ENCODE measurements at places on chromosomes 5 and 9. TPM values are rescaled to one million over a fixed set of nuclear protein-coding genes. Genes with fewer than 3 reads are reported as not detected.
A peak's percentile ranks its signal among the peaks of the same experiment; 100 is the strongest.

DNA sequence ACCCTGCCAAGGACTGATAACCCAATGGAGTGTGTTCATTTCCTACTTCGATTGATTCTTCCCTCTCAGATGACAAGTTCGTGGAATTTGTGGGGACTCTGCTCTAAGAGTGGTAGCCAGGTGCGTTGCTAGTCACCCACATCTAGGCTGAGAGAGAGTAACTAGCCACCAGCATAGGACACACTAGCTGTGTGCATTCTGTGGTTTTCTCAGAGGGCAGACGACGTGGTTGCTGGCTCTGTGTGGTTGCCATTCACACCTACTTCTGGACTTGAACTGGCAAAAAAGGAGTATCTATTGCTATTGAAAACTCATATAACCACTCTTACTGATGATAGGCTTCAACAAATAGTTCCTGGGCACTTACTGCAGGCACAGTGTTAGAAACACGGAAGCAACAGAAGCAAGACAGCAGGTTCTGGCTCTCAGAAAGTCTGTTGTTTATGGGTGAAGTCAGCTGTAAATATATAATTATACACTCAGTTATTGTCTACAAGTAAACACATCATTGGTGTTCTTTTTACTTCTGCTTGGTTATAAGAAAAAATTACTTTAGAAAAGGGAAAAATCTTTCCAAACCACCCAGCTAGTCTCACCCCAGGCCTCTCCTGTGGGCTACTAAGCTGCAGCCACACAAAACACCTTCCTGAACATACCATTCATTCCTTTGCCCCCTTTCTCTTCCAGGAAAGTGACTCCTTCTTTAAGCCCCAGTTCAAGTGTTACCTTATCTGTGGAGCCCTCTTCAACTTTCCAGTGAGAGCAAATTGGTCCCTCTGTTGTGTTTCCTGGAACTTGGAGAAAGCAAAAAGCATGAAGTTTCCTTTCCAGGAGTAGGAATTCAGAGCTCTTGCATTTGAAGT lies 151.1 kb upstream of the HAPLN1 start:
- H3K27me3 ChIP-seq = no peaks in the 10 kb centered on the region
- no peaks in the 10 kb centered on the region for H3K36me3 ChIP-seq
- H3K4me1 ChIP-seq = no peaks in the 10 kb centered on the region

TAF1L gene
- not detected for total RNA-seq

TTC33 gene
- 19.9 TPM for total RNA-seq

- DNase-seq = no peak
- H3K27ac ChIP-seq = no peak overlapping the region
- H3K27me3 ChIP-seq = no peaks in the 10 kb centered on the region
- H3K36me3 ChIP-seq = peaks cover 48% of the 10 kb centered on the region
- peaks cover 76% of the 10 kb centered on the region for H3K4me1 ChIP-seq
- H3K4me3 ChIP-seq = no peak overlapping the region
Observed at GRCh38 chr5:56822981-56823380, 7.6 kb downstream of the MAP3K1 start.

- peaks cover 70% of the 10 kb centered on the region for H3K36me3 ChIP-seq
- H3K27me3 ChIP-seq = no peaks in the 10 kb centered on the region
- DNase-seq = peak; percentile 72
- H3K4me1 ChIP-seq = peaks cover 22% of the 10 kb centered on the region
Observed at GRCh38 chr9:130701059-130702022, 7.8 kb downstream of the EXOSC2 start.

GRCh38 chr5:126236994-126237393 lies 186.2 kb upstream of the GRAMD2B start:
- no peaks in the 10 kb centered on the region for H3K4me1 ChIP-seq
- no peaks in the 10 kb centered on the region for H3K27me3 ChIP-seq
- no peak overlapping the region for H3K27ac ChIP-seq
- H3K36me3 ChIP-seq = no peaks in the 10 kb centered on the region

GRCh38 chr5:59521476-59521875 lies 372.1 kb downstream of the PDE4D start:
- no peak overlapping the region for H3K27ac ChIP-seq
- no peaks in the 10 kb centered on the region for H3K36me3 ChIP-seq
- H3K4me1 ChIP-seq = no peaks in the 10 kb centered on the region
- DNase-seq = no peak
- no peak overlapping the region for H3K4me3 ChIP-seq

DNA sequence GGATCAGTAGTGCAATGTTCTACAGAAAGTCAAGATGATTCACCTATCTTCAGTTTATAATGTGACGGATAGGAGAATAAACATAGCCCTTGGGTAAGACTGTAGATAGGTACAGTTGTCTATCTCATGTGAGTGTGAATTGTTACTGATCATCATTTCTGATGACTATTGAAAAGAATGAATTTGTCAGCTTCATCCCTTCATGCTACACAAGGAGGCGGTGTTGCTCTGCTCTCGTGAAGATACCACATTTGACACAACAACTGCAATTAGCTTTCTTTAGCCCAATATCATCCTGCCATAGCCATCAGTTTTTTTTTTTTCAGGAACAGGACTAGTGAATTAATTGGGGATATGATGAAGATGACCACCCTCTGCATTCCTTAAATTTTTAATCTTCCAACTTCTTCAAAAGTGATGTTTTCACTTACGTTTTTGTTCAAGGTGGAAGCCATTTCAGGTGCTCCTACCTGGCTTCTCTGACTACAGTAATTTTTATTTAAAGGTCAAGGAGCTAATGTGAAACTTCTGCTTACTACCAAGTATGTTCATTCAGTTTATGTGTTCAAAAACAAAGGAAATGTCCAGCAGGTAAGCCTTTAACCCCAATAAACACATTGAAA lies 152.9 kb upstream of the MOCS2 start:
- peaks cover 13% of the 10 kb centered on the region for H3K27me3 ChIP-seq
- no peak overlapping the region for H3K27ac ChIP-seq
- H3K4me3 ChIP-seq = no peak overlapping the region
- DNase-seq = no peak
- H3K36me3 ChIP-seq = no peaks in the 10 kb centered on the region

AFAP1L1 gene
- total RNA-seq = not detected

MSMP gene
- 0.48 TPM for total RNA-seq

- peaks cover 29% of the 10 kb centered on the region for H3K36me3 ChIP-seq
- H3K4me3 ChIP-seq = no peak overlapping the region
- no peak for DNase-seq
- H3K4me1 ChIP-seq = peaks cover 52% of the 10 kb centered on the region
Observed at GRCh38 chr5:76718880-76719279, 3.0 kb downstream of the F2R start.

- peaks cover 55% of the 10 kb centered on the region for H3K4me1 ChIP-seq
- H3K4me3 ChIP-seq = peak overlapping the region; percentile 5
- peak overlapping the region; percentile 57 for H3K27ac ChIP-seq
- peaks cover 24% of the 10 kb centered on the region for H3K36me3 ChIP-seq
- H3K27me3 ChIP-seq = no peaks in the 10 kb centered on the region
Observed at GRCh38 chr5:35671541-35672295, 54.1 kb downstream of the SPEF2 start.

DNA sequence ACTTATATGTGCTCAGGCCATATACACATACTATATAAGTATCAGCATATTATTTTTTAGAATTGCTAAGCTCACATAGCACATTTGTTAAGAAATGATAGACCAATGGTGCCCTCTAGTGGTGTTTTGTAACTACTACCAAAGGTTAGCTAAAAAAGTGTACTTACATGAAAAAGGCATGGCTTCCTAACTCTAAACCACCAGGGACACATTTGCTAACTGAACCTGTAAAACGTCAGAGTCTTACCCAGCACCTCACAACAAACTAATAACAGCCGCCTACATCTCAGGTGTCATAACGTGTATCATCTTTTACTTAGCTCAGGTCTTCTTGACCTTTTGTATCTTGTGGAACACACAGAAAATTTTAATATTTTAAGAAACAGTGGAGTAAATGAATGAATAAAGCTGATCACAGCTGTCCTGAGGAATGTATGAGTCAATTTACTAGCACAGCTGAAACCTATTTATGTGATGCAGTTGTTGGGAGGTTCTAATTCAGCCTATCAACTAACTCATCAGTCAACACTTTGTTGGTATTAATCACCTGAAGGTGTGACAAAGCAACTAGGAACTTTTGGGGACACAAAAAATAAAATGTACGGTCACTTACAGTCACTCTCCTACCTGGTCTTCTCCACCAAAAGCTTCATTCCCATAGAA lies 72.9 kb downstream of the BAAT start:
- H3K27me3 ChIP-seq = peaks cover 1% of the 10 kb centered on the region
- DNase-seq = no peak
- H3K4me3 ChIP-seq = no peak overlapping the region
- no peaks in the 10 kb centered on the region for H3K36me3 ChIP-seq

DNA sequence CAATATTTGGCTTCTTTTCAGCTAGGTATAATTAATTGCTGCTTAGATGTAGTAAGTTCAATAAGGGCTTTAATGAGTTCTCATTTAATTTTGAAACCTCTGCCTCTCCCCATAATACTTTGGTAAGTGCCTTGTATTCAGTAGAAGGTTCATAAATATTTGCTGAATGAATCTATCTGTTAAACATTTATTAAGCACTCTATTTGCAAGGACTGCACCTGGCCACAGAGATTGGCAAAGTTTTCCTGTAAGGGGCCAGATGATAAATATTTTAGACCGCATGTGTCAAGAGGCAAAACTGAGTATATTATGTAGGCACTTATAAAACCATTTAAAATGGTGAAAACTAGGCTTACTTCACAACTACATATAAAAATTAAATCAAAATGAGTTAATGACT lies 19.0 kb upstream of the GNA14 start:
- no peaks in the 10 kb centered on the region for H3K36me3 ChIP-seq
- H3K4me3 ChIP-seq = no peak overlapping the region
- no peaks in the 10 kb centered on the region for H3K4me1 ChIP-seq
- H3K27me3 ChIP-seq = peaks cover 9% of the 10 kb centered on the region
- H3K27ac ChIP-seq = no peak overlapping the region

- peaks cover 13% of the 10 kb centered on the region for H3K4me1 ChIP-seq
- H3K36me3 ChIP-seq = no peaks in the 10 kb centered on the region
- DNase-seq = no peak
- no peak overlapping the region for H3K27ac ChIP-seq
- H3K27me3 ChIP-seq = peaks cover 34% of the 10 kb centered on the region
Observed at GRCh38 chr5:78521455-78521854, 127.1 kb downstream of the LHFPL2 start.

GMCL2 gene
- not detected for total RNA-seq

GRCh38 chr5:61401726-61402125 lies 69.7 kb downstream of the ZSWIM6 start:
- peaks cover 8% of the 10 kb centered on the region for H3K4me1 ChIP-seq
- H3K27me3 ChIP-seq = no peaks in the 10 kb centered on the region

GRCh38 chr5:133830911-133831310 lies 137.5 kb downstream of the C5orf15 start:
- H3K4me3 ChIP-seq = no peak overlapping the region
- peaks cover 24% of the 10 kb centered on the region for H3K27me3 ChIP-seq
- no peak overlapping the region for H3K27ac ChIP-seq
- H3K36me3 ChIP-seq = no peaks in the 10 kb centered on the region

KDM3B gene
- total RNA-seq = 51.9 TPM

DNA sequence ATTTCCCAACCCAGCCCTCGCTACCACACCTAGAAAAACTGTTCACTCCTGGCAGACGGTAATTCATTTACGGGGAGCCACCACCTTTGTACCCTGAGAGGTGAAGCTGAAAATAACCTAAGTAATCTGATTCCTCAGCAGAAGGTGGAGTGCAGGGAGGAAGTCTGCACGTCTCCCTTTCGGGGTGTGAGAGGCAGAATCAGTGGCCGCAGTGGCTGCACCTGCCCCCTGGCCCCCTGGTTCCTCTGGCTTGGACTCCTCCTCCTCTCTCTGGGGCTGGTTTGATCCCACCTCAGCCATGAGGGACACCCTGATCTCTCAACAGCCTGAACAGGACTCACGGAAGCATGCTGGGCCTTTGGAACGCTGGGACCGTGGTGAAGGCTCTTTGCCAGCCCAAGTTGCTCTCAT lies 10.5 kb downstream of the TMEM174 start:
- peaks cover 3% of the 10 kb centered on the region for H3K36me3 ChIP-seq
- no peaks in the 10 kb centered on the region for H3K4me1 ChIP-seq
- no peak for DNase-seq
- H3K4me3 ChIP-seq = no peak overlapping the region

FAM221B gene
- total RNA-seq = not detected

Data from activated CD4-positive, alpha-beta memory T cell treated with anti-CD3 and anti-CD28 coated beads, Interleukin-2, amount 10 ng/mL, durations not matched to agents 7 days and 5 days (primary cell).